ENCODE measurements at places on chromosomes 7 and 10.

DNA sequence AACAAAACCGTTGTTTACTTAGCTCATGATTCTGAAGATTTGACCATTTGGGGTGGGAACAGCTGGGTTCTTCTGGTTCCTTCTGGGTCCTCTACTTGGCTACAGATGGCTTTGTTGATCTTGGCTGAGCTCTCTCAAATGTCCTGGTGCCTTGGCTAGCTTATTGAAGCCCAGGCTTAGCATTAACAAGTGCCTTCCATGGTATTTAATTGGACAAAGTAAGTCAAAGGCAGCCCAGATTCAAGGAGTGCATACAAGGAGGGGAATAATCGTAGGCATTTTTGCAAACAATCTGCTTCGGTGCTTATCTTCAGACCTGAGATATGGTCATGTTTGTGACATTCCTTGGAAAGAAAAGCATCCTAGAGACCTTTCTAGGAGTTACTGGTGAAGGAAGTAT lies 81.4 kb downstream of the ADCYAP1R1 start:
- DNase-seq: no peak

- DNase-seq: no peak
These were observed 107.2 kb upstream of the NPTX2 start for GRCh38 chr7:98509836-98510235.

DNA sequence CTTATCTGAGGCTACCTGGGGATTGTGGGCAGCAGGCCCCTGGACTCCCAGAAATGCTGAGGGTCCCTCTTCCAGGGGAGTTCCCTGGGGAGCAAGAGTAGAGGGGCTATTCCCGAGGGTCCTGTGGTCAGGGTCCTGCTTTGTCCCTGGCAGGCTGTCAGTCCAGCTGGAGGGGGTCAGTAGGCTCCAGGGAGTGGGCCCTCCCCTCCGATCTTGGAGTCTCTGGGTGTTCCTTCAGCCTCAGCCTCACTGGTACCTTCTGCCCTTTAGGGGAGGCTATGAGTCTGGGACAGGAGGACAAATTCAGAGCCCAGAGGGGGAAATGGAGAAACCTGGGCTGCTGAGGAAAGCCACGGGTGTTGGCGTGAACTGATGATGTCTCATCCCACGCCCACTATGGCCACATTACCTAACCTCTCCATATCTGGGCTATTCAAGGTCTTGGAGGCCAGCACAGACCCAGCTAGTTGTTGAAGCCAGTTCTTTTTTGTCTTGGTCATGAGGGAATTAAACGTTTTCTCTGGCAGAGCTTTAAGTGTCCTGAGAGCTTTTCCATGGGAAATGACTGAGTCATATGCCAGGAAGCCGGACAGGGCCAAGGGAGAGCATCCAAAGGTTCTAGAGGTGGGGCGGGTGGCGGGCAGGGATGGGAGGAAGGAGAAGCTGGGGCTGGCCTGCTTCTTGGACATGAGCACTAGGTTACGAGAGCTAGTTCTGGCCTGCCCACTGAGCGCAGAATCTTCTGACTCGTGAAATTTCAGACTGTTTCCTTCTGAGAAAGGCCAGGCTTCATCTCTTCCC lies 6.2 kb downstream of the CALHM2 start:
- no peak for DNase-seq

GRCh38 chr7:75756206-75756990 lies 15.6 kb downstream of the CCL26 start:
- no peak for DNase-seq

DNA sequence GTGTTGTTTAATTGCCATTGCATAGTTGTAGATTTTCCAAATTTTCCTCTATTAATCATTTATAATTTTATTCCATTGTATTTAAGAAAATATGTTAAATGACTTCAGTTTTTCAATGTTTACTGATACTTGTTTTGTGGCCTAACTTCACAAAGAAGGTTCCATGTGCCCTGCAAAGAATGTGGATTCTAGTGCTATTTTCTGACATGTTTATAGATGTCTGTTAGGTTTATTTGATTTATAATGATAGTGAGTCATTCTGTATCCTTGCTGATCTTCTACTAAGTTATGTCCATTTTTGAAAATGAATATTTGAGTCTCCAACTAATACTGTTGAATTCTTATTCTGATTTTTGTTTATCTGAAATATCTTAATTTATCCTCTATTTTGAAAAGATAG lies 369.0 kb downstream of the MAGI2 start:
- DNase-seq: no peak

- no peak for DNase-seq
These were observed 25.3 kb upstream of the SMIM30 start for GRCh38 chr7:113143486-113144257.

DNA sequence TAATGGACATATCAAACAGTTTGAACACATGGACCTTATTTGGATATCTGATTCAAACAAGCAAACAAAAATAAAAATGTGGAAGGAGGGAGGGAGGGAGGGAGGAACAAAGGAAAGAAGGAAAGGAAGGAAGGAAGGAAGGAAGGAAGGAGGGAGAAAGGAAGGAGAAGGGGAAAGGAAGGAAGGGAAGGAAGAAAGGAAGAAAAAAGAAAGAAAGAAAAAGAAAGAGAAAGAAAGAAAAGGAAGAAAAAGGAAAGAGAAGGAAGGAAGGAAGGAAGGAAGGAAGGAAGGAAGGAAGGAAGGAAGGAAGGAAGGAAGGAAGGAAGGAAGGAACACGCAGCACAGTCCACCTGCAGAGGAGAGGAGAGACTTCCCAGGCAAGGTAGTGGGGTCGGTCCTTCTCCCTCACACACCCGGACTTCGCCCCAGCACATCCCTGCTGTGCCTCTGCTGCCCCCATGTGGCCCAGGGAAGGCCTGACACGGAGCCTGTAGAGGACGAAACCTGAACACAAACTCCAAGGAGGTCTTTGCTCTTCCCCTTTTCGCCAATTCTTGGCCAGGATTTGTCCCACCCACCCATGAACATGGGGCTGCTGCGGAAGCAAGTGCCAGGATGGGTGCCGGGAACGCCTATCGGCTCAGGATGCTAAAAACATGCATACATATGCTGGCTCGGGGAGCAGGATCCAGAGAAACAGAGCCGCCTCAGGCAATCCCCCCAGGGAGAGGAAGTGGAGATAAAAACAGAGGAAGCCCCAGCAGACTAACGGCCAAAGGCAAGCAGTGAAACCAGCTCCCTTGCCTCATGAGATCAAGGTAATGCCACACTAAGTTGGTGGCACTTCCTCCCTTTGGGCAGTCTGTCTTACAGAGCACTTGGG lies 52.3 kb upstream of the DGKI start:
- peak; percentile 96 for DNase-seq

- no peak for DNase-seq
These were observed 299.9 kb upstream of the PITRM1 start for GRCh38 chr10:3472287-3473051.

DNA sequence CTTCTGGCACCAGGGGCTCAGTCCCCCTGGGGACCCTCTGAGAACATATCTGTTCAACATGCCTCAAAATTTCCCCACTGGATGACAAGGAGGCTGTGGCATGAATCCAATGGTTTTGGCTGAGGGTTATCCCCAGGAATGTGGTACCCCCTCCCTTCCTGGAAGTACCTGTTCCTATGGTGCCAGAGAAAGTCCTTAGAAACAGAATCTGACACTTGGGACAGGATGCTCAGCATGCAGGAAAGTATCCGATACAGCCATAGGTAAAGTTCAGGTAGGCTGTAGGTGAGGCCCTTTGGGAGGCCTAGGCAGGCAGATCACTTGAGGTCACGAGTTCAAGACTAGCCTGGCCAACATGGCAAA lies 42.7 kb upstream of the A1CF start:
- DNase-seq: no peak

DNA sequence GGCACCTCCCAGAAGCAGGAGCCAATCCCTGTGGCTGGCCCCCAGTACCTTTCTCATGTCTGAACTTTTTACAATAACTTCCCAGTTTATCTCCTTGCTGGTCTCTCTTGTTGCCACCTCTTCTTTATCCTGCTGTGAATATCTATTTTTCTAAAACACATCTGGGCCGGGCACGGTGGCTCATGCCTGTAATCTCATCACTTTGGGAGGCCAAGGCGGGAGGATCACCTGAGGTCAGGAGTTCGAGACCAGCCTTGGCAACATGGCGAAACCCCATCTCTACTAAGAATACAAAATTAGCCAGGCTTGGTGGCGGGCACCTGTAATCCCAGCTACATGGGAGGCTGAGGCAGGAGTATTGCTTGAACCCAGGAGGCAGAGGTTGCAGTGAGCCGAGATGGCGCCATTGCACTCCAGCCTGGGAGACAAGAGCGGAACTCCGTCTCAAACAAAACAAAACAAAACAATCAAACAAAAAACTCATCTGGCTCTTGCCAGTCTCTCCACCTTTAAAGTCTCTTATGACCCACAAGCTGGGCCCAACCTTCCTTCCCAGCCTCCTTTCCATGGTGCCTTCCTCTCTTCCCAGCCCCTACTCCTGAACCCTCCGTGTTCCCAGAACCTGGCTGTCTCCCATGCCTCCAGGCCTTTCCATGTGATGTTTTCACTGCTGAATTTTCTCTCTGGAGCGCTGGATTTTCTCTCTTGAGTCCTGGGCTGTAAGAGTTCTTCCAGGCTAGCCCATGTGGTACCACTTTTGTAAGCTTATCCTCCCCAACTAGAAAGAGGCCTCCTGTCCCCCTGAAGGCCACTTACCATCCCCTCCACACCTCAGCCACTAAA lies 51.3 kb downstream of the HIP1 start:
- DNase-seq: no peak

Measured in posterior cingulate gyrus (tissue), 11 donors.